LHCN-M2 (cell line): ENCODE measurements at places on chromosomes 16 and 17.

DNA sequence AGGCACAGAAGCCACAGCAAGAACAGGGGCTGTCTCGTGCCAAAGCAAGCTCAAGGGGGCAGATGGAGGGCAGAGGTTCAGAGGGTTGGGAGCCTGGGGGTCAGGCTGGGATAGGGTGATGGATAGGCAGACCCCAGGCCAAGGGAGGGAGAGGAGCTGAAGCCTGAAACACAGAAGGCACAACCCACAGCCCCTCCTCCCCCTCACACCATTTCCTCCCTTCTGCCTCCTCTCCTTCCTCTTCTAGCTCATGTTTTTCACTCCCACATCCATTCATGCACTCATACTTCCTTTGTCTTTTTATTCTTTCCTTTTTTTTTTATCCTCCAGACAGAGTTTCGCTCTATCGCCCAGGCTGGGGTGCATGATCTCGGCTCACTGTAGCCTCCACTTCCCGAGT, 61.1 kb downstream of the SOCS1 start:
- DNase-seq, result no peak

GRCh38 chr17:7233701-7234082, 625 bp downstream of the DVL2 start:
- no peak for DNase-seq

- DNase-seq, result peak; percentile 51
Measured at GRCh38 chr16:24988593-24989338, 26.4 kb downstream of the ARHGAP17 start.

GRCh38 chr17:33803686-33804085, 451.4 kb upstream of the CCL2 start:
- no peak for DNase-seq

DNA sequence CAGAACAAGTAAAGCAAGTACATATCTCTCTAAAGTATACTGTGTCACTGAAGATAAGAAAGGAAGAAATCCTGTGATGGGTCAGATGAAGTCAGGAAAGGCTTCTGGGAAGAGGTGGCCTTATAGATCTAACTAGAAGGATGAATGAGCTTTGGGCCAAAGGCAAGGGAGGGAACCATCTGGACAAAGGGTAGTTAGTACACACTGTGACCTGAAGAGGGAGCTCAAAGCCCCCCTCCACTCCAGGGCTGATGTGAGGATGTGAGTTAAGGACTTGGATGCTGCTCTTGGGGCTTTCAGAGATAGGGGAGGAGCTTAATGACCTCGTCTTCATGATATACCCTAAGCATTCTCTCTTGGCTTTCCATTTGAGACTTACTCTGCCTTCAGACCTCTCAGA, 185.3 kb upstream of the CACNG3 start:
- no peak for DNase-seq

- no peak for DNase-seq
Measured at GRCh38 chr16:11985250-11985649, 8.7 kb downstream of the SNX29 start.

GRCh38 chr16:81939164-81940056, 71.9 kb downstream of the SDR42E1 start:
- no peak for DNase-seq

DNA sequence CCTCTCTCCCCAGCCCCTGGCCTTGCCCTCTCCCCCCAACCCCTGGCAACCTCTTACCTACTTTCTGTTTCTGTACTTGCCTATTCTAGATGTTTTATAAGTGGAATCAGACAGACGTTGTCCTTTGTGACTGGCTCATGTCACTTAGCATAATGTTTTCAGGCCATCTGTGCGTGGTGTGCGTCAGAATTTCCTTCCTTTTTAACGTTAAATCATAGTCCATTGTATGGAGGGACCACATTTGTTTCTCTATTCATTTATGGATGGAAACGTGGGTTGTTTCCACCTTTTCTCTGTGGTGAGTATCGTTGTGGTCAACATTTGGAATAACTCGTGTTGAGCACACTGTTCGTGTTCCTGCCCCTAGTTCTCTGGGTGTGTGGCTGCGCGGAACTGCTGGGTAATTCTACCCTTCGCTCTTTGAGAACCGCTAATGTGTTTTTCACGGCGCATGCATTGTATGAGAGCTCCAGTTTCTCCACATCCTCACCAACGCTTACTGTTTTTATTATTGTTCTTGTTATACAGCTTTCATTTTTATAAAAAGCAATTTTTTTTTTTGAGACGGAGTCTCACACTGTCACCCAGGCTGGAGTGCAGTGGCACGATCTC, 26.3 kb downstream of the ACTG1 start:
- no peak for DNase-seq
